NCI-H446 treated with DMSO at 0.1 percent for 48 hours (cell line): ENCODE measurements at places on chromosomes 5 and 9.

GRCh38 chr9:113622600-113623400 is 159.3 kb downstream of the RGS3 start:
- DNase-seq = no peak

DNA sequence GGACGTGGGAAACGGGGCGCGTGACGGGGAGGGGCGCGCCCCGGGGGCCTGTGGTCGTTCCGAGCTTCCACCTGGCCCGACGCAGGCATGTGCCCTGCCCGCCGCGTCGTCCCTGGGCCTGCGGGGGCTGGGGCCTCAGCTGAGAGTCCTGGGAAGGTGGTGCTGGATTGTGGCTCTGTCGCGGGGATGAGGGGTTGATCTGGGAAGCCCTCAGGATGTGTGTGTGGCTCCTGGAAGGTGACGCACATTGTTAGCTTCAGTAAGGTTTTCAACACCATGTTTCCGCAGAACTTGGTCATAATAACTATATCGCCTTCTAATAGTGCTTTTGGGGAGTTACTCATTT is 589.1 kb downstream of the MTRR start:
- no peak for DNase-seq

- DNase-seq = no peak
Observed at GRCh38 chr9:123267481-123268198, 746 bp downstream of the STRBP start.

- DNase-seq = no peak
Observed at GRCh38 chr9:111948951-111949350, 52.3 kb downstream of the UGCG start.

GRCh38 chr9:130301483-130302286 is 36.1 kb downstream of the HMCN2 start:
- no peak for DNase-seq

DNA sequence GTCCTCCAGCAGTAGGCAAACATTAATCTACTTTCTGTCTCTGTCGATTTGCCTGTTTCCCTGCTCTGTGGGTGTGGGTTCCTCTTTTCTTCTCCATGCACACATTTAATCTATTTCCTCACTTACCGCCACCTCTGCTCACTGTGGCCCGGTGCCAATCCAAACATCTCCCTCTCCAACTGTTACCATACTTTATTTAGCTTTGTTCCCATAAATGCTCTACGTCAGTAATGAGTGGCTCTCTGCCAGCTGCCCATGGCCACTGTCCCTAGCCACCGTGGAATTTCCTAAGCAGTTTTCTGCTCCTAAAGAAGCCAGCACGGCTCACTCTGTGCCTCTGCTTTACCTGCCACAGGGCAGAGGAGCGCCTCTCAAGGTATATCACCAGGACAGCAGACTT is 19.5 kb upstream of the GOLPH3 start:
- DNase-seq = peak; percentile 61

DNA sequence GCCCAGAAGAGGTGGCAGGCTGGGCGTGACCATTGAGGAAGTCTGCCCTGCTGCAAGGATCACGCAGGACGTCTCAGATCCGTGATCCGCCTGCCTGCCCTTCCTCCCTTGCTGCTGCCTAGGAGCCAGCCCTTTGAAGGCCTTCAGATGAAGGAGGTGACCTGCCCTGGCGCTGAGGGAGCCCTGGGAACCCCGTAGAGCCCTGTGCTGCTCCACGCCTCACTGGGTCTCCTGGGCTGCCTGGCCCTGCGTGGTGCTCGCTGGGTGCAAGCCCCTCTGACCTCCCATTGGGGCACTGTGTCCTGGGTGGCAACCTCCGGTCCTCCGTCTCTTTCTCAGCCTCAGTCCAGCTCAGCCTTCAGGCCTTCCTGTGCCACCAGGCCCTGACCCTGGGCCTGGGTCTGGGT is 295.3 kb upstream of the IRX4 start:
- no peak for DNase-seq

- no peak for DNase-seq
Observed at GRCh38 chr5:92372766-92373165, 989.6 kb upstream of the ARRDC3 start.

- DNase-seq = no peak
Observed at GRCh38 chr5:14767735-14768507, 103.4 kb downstream of the OTULIN start.

GRCh38 chr5:176596689-176597416 is 13.1 kb downstream of the GPRIN1 start:
- no peak for DNase-seq

DNA sequence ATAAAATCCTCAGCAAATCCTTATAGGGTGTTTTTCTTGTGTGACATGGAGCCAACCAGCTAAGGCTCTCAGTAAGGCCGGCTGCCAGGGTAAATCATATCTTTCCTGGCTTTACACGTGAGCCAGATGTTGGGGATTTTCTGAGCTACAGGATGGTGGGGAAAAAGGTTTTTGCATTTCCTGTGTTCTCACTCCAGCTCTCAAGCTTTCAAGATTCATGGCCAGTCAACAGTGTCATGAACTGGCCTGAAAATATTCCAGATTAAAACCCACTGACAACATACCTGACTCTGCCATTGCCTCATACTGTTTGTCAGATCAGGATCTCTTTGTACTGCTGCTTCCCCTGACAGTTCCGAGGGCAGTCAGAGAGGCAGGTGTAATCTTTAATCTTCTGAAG is 306.9 kb downstream of the GLIS3 start:
- DNase-seq = no peak

- no peak for DNase-seq
Observed at GRCh38 chr5:22057012-22057411, 796.1 kb downstream of the CDH12 start.

DNA sequence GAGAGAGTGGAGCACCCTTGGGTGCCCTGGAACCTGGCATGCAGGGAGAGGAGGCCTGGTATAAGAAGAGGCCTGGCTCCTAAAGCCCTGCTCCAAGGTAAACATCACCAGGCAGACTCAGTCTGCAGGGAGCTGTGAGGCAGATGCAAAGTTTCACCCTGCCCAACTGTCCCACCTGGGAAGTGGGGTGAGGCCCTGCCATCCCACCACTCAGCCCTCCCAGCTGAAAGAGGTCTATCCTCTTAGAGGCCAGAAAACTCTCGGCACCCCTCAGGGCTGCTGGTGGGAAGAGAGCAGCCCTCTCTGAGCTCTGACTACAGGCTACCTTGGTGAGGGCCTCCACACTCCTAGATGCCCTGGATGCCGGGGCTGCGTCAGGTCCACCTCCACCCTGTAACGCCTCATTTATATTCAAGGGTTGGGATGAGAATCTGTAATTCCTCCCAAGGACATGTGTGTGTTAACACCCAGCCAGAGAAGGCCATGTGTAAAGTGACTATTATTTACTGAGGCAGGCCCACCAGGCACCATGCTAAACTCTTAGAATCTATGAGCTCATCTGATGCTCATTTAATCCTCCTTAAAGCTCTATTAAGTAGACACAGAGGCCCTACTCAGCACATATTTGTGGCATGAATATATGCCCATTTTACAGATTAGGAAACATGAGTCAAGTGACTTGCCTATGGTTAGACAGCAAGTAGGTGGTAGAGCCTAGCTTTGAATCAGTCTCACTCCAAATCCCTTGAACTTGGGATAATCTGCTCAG is 205.9 kb downstream of the FSTL4 start:
- DNase-seq = no peak

GRCh38 chr9:121450241-121450640 is 49.4 kb downstream of the GGTA1 start:
- DNase-seq = no peak

DNA sequence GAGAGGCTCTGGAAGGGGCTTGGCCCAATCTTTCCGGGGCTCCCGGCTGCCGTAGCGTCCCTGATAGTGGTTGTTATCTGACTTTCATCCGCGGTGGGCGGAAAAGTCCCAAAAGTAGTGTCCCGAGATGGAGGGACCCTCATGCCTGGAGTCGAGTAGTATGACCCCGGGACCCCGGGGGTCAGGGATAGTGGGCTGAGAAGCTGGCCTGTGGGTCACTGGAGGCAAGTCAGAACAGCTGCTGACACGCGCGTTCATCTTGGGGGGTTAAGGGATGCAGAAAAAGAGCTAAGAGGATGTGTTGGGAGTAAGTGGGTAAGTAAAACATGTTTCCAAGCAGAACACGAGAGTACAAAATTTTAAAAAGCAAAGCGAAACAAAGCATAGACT is 123.4 kb downstream of the TMEM161B start:
- DNase-seq = no peak
